Stomach (tissue), 19 donors: ENCODE measurements at places on chromosomes 2 and 18. TPM values are rescaled to one million over a fixed set of nuclear protein-coding genes. Genes with fewer than 3 reads are reported as not detected.

CEP192 gene
- 6.4 TPM for polyA plus RNA-seq

STK39 gene
- 35.7 TPM for polyA plus RNA-seq

INPP1 gene
- polyA plus RNA-seq = 32.3 TPM

GAL3ST2 gene
- not detected for polyA plus RNA-seq

RAB6D gene
- not detected for polyA plus RNA-seq

KIF3C gene
- 1.2 TPM for polyA plus RNA-seq

EPB41L5 gene
- polyA plus RNA-seq = 7.3 TPM

MCM6 gene
- 7.2 TPM for polyA plus RNA-seq

LRATD1 gene
- 9.0 TPM for polyA plus RNA-seq

LIMS3 gene
- polyA plus RNA-seq = 2.7 TPM

DYNC2LI1 gene
- polyA plus RNA-seq = 15.8 TPM

SALL3 gene
- polyA plus RNA-seq = not detected

PDCD1 gene
- 0.31 TPM for polyA plus RNA-seq

COLEC12 gene
- polyA plus RNA-seq = 1.8 TPM

TM4SF20 gene
- not detected for polyA plus RNA-seq

CIDEA gene
- polyA plus RNA-seq = 0.15 TPM

SLC23A3 gene
- 0.50 TPM for polyA plus RNA-seq

CRYGD gene
- polyA plus RNA-seq = not detected

GALNT3 gene
- 32.7 TPM for polyA plus RNA-seq

CFAP65 gene
- polyA plus RNA-seq = 0.10 TPM

ATF2 gene
- polyA plus RNA-seq = 12.9 TPM

GLB1L gene
- polyA plus RNA-seq = 2.6 TPM

CXCR2 gene
- polyA plus RNA-seq = 2.1 TPM

CNRIP1 gene
- polyA plus RNA-seq = 8.3 TPM

TLX2 gene
- 0.28 TPM for polyA plus RNA-seq

UGT1A9 gene
- not detected for polyA plus RNA-seq

SETBP1 gene
- polyA plus RNA-seq = 2.3 TPM

ST8SIA3 gene
- 0.56 TPM for polyA plus RNA-seq

EFEMP1 gene
- 18.4 TPM for polyA plus RNA-seq

GREB1 gene
- polyA plus RNA-seq = 0.88 TPM

VWC2L gene
- not detected for polyA plus RNA-seq

TUBA3E gene
- not detected for polyA plus RNA-seq

REG1A gene
- 3,714 TPM for polyA plus RNA-seq

ELAC1 gene
- polyA plus RNA-seq = 4.9 TPM

CTLA4 gene
- 1.1 TPM for polyA plus RNA-seq

ALS2 gene
- 4.1 TPM for polyA plus RNA-seq

TMEM200C gene
- polyA plus RNA-seq = not detected

ZNF892 gene
- 0.62 TPM for polyA plus RNA-seq

CRYBA2 gene
- polyA plus RNA-seq = 3.7 TPM

MROH2A gene
- 1.1 TPM for polyA plus RNA-seq

IL37 gene
- polyA plus RNA-seq = not detected

RTKN gene
- polyA plus RNA-seq = 10.8 TPM

GULP1 gene
- polyA plus RNA-seq = 25.3 TPM

TUBA3D gene
- polyA plus RNA-seq = 0.92 TPM

IRS1 gene
- 5.0 TPM for polyA plus RNA-seq

FAP gene
- 1.1 TPM for polyA plus RNA-seq

RGPD4 gene
- polyA plus RNA-seq = not detected

SYT4 gene
- 0.19 TPM for polyA plus RNA-seq

RSAD2 gene
- polyA plus RNA-seq = 1.4 TPM

IL36G gene
- not detected for polyA plus RNA-seq

CD8B2 gene
- 0.03 TPM for polyA plus RNA-seq

GALR1 gene
- not detected for polyA plus RNA-seq

PID1 gene
- 10.2 TPM for polyA plus RNA-seq

TMEM198 gene
- 2.1 TPM for polyA plus RNA-seq

CPSF3 gene
- 12.4 TPM for polyA plus RNA-seq

SCN9A gene
- polyA plus RNA-seq = 0.12 TPM

SOS1 gene
- polyA plus RNA-seq = 6.3 TPM

DSG3 gene
- polyA plus RNA-seq = not detected

LPIN1 gene
- polyA plus RNA-seq = 19.3 TPM

SELENOI gene
- 0.92 TPM for polyA plus RNA-seq
